ENCODE measurements at places on chromosomes 6 and 20.

DNA sequence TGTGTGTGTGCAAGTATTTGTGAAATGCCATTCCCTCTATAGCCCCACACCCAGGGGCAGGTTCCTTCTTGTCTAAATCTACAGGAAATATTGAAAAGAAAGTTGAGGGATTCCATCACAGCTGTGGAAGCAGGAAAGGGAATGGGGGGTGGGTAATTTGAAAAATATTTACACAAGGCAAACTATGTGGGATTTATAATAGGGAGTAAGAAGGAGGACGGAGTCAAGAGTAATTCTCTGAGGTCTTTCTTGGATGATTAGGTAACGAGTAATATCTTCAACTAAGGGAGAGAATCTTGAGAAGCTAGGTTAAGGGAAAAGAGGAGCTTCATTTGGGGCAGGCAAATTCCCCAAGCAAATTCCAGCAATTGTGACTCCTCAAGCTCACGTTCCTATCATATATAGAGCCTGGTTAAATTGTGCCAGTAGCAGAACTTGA lies 113.5 kb upstream of the SGK1 start:
- DNase-seq, result no peak

DNA sequence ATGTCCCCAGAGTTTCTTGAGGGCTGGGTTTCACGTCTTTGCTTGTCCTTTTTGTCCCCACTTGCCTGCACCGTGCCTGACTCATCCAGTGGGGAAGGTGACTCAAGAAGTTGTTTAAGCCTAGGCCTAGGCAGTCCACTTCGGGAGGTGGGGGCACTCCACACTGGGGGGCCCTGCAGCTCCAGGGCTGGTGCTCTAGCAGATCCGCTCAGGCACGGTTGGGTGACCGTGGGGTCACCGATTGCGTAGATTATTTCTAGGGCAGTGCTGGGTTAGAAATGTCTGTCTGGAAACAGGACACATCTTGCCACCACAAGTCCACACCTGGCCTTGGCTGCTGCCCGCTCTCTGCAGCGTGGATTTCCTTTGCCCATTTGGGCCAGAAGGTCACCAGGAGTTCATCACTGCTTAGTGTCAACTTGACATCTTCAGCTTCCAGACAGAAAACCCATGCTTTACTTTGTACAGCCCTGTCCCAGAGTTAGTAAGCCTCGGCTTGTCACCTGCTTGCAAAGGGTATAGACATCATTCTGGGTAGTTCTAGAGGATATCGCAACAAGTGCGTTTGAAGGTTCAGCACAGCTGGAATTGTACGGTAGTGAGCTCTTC lies 13.6 kb upstream of the C20orf144 start:
- no peak for DNase-seq

GRCh38 chr20:6646021-6646636 lies 121.4 kb upstream of the BMP2 start:
- no peak for DNase-seq

GRCh38 chr20:25238319-25239037 lies 9.4 kb upstream of the PYGB start:
- DNase-seq, result no peak

GRCh38 chr20:4683261-4683660 lies 38.4 kb upstream of the PRND start:
- no peak for DNase-seq

DNA sequence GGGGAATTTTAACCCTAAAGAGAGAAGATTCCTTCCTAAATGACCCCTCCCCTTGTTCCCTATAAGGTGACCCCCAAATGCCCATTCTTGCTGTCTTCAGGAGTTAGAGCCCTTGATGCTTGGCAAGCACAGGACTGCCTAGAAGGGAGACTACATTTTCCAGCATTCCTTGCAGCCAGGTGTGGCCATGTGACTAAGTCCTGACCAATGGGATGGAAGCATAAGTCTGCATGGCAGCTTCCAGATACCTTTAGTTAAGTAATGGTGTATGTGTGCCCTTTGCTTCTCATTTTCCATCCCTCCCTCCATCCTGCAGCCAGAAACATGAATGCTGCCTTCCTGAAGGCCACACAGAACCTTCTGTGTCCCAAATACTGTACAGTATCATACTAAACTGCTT lies 5.5 kb downstream of the BFSP1 start:
- DNase-seq, result no peak
